ENCODE measurements at places on chromosomes 3 and 15. TPM values are rescaled to one million over a fixed set of nuclear protein-coding genes. Genes with fewer than 3 reads are reported as not detected.

EXD1 gene
- not detected for total RNA-seq

DNA sequence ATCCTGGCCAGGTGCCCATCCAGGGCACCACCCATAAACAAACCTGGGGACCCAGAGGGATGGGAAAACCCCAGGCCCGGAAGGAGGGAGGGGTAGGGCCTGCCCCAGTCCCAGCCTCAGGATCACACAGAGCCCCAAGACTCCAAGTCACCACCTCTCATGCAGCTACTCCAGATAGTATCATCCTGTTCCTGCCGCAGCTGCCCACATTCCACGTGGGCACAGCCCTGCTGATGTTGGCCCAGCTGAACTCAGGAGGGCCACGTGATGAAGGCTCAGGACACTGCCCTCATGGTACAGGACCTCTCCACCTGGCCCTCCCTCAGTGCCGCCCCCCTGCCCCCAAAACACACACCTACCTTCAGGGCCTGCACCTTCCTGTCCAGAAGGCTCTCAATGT, 69.5 kb downstream of the CACNA2D2 start:
- H3K36me3 ChIP-seq: no peaks in the 10 kb centered on the region
- no peak for DNase-seq
- no peaks in the 10 kb centered on the region for H3K27me3 ChIP-seq
- H3K4me3 ChIP-seq: no peak overlapping the region
- no peaks in the 10 kb centered on the region for H3K4me1 ChIP-seq

DNA sequence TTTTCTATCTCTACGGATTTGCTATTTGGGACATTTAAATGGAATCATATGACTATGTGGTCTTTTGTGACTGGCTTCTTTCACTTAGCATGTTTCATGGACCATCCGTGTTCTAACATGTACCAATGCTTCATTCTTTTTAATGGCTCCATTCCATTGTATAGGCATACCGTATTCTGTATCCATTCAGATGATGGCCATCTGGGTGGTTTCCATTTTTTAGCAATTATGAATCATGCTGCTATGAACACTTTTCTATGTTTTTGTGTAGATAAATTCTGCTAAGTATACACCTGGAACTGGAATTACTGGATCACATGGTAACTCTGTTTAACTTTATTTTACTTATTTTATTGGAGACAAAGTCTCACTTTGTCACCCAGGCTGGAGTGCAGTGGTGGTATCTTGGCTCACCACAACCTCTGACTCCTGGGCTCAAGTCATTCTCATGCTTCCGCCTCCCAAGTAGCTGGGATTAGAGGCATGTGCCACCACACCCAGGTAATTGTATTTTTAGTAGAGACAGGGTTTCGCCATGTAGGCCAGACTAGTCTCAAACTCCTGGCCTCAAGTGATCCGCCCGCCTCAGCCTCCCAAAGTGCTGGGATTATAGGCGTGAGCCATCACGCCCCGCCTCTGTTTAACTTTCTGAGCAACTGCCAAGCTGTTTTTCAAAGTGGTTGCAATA, 13.4 kb downstream of the UBP1 start:
- no peak for DNase-seq
- H3K4me1 ChIP-seq: peaks cover 26% of the 10 kb centered on the region
- no peak overlapping the region for H3K4me3 ChIP-seq
- no peaks in the 10 kb centered on the region for H3K27me3 ChIP-seq
- H3K36me3 ChIP-seq: peaks cover 3% of the 10 kb centered on the region
- no peak overlapping the region for H3K27ac ChIP-seq

- no peak overlapping the region for H3K27ac ChIP-seq
- peak; percentile 58 for DNase-seq
- H3K36me3 ChIP-seq: peaks cover 6% of the 10 kb centered on the region
- H3K27me3 ChIP-seq: no peaks in the 10 kb centered on the region
- H3K4me1 ChIP-seq: peaks cover 8% of the 10 kb centered on the region
Observed at GRCh38 chr3:50370594-50370993, 11.3 kb upstream of the TMEM115 start.

- H3K27me3 ChIP-seq: no peaks in the 10 kb centered on the region
- peaks cover 2% of the 10 kb centered on the region for H3K4me1 ChIP-seq
- H3K36me3 ChIP-seq: no peaks in the 10 kb centered on the region
Observed at GRCh38 chr3:157123621-157124020, 36.3 kb downstream of the CCNL1 start.

DNA sequence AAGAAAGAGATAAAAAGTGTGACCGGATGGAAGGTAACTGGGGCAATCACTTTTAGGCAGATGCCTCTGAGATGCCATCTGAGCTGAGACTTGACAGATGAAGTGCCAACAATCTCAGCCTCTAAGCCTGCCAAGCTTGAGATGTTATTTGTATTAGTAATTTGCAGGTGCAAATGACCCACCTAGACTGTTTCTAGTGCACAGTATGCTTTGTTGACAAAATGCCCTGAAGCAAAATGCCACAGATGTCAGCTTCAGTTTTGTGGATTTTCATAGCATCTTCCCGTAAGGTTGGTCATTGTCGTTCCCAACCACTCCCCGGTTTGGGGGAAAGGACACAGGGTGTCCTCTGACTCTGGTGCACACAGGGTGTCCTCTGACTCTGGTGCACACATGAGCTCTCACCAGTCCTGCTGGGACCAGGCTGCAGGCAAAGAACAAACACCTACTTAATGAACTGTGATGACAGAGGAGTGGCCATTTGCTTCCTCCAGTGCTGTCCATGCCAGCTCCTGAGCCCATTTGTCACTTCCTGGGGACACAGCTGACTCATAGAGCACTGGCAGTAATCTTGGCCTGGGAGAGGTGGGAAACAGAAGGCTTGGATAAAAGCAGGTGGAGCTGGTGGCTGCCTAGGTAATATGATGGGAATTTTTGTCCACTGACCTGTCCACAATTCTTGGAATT, 16.7 kb upstream of the PPP1R2 start:
- no peak overlapping the region for H3K4me3 ChIP-seq
- no peaks in the 10 kb centered on the region for H3K4me1 ChIP-seq
- no peaks in the 10 kb centered on the region for H3K27me3 ChIP-seq
- no peaks in the 10 kb centered on the region for H3K36me3 ChIP-seq
- H3K27ac ChIP-seq: no peak overlapping the region

GRCh38 chr3:196513697-196514349, 1.3 kb downstream of the SMCO1 start:
- no peaks in the 10 kb centered on the region for H3K27me3 ChIP-seq
- H3K36me3 ChIP-seq: no peaks in the 10 kb centered on the region
- H3K4me1 ChIP-seq: no peaks in the 10 kb centered on the region
- peak overlapping the region; percentile 81 for H3K27ac ChIP-seq
- H3K4me3 ChIP-seq: no peak overlapping the region
- no peak for DNase-seq

DNA sequence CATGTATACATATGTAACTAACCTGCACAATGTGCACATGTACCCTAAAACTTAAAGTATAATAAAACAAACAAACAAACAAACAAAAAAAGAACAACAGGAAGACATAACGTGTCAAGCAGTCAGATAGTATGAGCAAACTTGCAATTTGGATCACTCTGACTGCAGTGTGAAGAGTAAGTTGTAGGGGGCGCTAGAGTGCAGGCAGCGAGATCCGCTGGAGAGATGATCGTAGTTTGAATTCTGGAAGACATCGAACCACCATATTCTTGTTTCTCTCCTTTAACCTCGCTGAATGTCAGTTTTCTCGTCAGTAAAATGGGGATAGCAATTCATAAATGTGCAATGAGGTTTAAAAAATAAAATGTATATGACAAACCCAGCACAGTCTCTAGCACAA, 165.2 kb upstream of the LMCD1 start:
- DNase-seq: no peak
- H3K4me1 ChIP-seq: peaks cover 6% of the 10 kb centered on the region
- H3K4me3 ChIP-seq: no peak overlapping the region
- no peak overlapping the region for H3K27ac ChIP-seq
- no peaks in the 10 kb centered on the region for H3K27me3 ChIP-seq
- H3K36me3 ChIP-seq: no peaks in the 10 kb centered on the region

DNA sequence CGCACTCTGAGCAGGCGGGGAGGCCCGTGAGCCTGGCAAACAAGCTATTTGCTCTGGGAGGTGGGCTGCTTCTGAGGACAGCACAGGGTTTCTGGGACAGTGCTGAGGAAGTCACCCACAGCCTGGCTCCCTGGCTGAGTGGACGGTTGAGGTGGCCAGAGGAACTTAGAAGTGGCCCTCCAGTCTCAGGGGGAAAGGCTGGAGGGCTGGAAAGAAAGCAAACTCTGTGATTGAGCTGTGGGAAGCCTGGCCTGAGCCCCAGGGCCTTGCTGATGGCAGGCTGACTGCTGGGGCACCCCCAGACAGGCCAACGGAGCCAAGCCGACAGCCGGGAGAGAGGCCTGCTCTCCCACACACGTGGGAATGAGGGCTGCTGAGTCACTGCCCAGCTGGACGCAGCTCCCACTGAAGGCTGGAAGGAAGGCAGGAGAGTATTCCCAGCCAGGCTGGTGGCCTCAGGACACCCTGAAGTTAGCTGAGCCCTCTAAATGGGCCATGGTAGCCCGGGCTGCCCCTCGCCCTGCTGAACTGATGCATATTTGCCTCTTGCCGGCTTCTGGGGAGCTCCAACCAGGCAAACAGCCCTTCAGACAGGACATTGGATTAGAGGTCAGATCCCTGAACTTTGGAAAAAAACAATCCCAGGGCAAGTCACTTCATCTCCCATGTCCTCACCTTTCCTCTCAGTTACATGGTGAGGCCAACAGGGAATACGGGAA, 98.0 kb upstream of the TLE3 start:
- H3K4me3 ChIP-seq: no peak overlapping the region
- peak; percentile 86 for DNase-seq
- H3K27me3 ChIP-seq: no peaks in the 10 kb centered on the region
- H3K27ac ChIP-seq: peak overlapping the region; percentile 2
- no peaks in the 10 kb centered on the region for H3K36me3 ChIP-seq

TRIP4 gene
- total RNA-seq: 23.6 TPM

DNA sequence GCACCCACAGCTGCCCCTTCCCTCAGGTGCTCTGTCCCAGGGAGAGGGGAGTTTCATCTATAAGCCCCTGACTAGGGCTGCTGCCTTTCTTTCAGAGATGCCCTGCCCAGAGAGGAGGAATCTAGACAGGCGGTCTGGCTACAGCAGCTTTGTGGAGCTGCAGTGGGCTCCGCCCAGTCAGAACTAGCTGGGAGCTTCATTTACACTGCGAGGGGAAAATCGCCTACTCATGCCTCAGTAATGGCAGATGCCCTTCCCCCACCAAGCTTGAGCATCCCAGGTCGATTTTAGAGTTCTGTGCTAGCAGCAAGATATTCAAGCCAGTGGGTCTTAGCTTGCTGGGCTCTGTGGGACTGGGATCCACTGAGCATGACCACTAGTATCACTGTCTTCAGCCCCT, 181.2 kb upstream of the RARB start:
- H3K27me3 ChIP-seq: no peaks in the 10 kb centered on the region
- no peaks in the 10 kb centered on the region for H3K4me1 ChIP-seq
- H3K36me3 ChIP-seq: no peaks in the 10 kb centered on the region
- no peak overlapping the region for H3K4me3 ChIP-seq
- H3K27ac ChIP-seq: no peak overlapping the region

RBPMS2 gene
- total RNA-seq: 3.9 TPM

FBXL22 gene
- total RNA-seq: 2.7 TPM

All from lung (tissue), 17 donors.